ENCODE measurements at places on chromosomes 3 and 15.

GRCh38 chr3:100682056-100682853, 27.0 kb upstream of the TFG start:
- DNase-seq: no peak

DNA sequence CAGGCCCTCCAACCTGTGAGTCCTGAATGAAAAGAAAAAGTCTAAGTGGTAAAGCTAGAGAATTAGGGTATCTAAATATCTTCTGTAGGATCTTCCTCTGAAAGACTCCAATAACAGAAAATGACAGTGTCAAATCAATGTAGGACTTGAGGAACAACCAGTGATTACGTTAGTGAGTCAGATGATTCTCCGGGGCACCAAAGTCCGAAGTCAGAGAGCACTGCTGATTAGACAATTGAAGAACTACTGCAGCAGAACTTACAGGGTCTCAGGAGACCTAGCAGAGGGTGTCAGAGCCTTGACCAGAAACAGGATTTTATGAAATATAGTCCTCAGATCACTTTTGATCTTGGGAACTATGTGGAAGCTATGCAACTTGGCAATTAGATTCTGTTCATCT, 605.8 kb downstream of the EPHA3 start:
- DNase-seq: no peak

DNA sequence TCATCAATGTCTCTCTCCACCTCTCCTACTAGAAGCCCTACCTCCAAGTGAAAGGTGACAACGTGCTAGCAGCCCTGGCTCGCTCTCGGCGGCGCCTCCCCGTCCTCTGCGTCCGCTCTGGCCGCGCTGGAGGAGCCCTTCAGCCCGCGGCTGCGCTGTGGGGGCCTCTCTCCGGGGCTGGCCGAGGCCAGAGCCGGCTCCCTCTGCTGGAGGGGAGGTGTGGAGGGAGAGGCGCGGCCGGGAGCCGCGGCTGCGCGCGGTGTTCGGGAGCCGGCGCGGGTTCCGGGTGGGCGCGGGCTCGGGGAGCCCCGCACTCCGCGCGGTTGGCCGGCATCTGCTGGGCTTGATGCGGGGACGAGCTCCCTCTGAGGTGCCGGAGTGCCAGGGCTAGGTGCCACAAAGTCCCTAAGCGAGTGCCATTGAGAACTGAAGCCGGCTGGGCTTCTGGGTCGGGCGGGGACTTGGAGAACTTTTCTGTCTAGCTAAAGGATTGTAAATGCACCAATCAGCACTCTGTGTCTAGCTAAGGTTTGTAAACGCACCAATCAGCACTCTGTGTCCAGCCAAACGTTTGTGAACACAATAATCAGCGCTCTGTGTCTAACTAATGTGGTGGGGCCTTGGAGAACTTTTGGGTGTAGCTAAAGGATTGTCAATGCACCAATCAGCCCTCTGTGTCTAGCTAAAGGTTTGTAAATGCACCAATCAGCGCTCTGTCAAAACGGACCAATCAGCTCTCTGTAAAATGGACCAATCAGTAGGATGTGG, 84.8 kb upstream of the ARRDC4 start:
- DNase-seq: no peak

DNA sequence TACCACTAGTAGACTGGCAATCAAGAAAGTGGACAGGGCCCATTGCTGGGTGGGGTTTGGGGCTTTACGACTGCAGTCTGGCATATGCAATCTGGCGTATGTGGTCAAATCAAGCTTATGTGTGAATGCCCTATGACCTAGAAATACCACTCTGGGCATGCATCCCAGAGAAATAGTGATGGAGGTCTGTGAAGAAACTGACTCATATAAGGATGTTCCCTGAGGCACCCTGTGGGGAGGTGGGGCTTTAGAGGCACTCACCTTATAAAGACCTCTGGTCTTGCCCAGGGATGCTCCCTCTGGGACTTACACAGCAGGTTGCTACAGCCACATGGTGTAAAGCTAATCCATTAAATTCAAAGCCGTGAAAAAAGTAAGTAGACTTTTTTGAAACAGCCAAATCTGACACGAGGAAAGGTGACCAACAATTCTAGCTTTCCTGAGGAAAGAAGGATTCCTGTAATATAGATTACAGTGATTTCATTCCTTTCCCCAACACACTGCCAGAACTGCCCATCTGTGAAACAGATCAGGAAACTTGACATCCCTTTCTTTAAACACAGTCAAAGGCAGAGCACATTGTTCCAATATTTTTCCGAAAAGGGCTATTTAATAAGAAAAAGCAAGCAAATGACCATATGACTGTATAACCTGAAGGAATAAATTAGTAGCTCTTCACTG, 13.6 kb downstream of the RARRES1 start:
- DNase-seq: no peak

- no peak for DNase-seq
Measured at GRCh38 chr3:3189102-3189727, 9.7 kb upstream of the CRBN start.

GRCh38 chr3:31180274-31180673, 285.8 kb upstream of the GADL1 start:
- no peak for DNase-seq

DNA sequence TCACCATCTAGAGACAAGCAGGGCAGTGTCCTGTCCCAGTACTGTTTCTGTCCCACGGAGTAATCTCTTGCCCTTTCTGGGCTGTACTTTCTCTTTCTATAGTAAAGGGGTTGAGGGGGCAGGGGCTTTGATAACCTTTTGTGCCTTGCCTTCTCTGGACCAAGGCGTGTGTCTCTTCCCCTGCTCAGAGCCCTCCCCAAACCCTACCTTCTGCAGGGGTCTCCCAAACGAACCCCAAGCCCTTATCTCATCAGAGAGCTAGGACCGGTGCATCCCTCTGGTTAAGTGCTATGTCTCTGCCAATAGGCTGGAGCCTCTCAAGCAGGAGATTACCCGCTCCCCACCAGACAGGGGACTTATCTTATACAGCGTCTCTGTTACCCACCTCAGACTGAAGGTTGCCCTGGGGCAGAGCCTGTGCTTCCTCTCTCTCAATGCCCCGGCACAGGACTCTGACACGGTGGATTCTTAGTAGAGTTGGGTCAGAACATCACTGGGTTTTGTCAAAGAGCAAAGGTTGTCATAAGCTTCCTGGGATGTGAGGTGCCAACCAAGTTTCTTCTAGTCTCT, 2.9 kb downstream of the PLEKHO2 start:
- DNase-seq: no peak

- DNase-seq: no peak
Measured at GRCh38 chr3:127585813-127586413, 4.6 kb downstream of the TPRA1 start.

GRCh38 chr15:83015361-83015760, 3.9 kb upstream of the C15orf40 start:
- no peak for DNase-seq

GRCh38 chr15:99413955-99414754, 151.6 kb upstream of the MEF2A start:
- no peak for DNase-seq

DNA sequence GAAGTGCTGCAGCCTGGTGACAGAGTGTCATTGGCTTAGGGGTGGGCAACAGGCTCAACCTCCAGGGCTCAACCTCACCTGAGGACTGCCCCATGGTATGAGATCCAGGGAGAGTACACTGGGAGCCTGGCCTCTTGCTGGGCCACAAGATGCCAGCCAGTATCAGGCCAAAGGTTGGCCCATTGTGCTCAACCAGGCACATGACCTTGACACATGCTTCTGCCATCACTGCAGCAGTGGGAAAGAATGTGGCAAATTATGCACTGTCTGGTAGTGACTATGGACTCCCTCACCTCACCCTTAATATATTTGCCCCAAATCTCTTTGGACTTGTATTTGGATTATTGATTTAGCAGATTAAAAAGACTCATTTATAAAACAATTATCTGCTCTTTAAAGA, 233.9 kb upstream of the GOLGA6L4 start:
- no peak for DNase-seq

DNA sequence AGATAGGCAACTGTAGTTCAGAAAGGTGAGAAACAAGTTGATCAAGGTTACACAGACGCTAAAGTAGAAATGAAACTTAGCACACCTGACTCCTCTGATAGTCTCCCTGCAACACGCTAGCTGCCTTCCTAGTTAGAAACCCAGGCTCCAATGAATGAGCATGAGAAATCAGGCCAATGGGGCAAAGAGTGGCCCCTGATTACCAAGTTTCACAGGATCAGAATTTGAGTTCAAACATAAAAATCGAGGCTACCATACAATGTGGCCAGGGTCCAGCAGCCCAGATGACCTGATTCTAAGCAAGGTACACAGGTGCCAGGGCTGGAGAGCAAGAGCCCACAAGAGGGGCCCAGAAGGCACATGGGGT, 7.7 kb downstream of the PLD1 start:
- DNase-seq: no peak

GRCh38 chr15:31974855-31975829, 55.2 kb upstream of the CHRNA7 start:
- DNase-seq: peak; percentile 8

GRCh38 chr15:37034392-37034791, 66.0 kb downstream of the MEIS2 start:
- no peak for DNase-seq

DNA sequence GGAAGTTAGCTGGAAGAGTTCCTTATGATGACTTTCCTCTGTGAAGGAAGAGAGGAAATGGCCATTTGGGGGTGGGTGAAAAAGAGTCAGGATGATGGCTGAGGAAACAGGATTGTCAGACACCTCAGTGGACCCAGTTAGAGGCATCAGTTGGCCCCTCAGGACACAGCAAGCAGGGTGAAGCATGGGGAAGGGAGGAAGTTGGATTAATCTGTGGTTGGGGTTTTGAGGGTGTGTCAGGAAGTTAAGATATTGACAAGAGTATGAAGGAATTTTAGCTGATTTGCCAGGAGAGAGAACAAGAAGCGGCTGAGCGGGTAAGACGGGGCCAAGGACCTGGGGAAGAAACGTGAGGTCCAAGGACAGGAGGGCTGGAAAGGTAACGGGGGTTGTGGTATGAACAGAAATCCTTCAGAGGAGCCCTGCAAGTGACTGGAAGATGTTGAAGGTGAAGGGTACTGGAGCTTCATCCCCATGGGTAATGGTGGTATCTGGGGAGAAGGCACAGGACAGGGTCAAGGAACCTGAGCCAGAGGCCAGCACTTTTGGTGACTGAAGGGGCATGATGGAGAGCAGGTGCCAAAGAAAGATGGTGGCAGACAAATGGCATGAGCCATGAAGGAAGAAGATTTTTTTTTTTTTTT, 2.7 kb downstream of the UQCC5 start:
- DNase-seq: no peak

GRCh38 chr3:133884054-133884886, 11.4 kb downstream of the RAB6B start:
- DNase-seq: no peak

DNA sequence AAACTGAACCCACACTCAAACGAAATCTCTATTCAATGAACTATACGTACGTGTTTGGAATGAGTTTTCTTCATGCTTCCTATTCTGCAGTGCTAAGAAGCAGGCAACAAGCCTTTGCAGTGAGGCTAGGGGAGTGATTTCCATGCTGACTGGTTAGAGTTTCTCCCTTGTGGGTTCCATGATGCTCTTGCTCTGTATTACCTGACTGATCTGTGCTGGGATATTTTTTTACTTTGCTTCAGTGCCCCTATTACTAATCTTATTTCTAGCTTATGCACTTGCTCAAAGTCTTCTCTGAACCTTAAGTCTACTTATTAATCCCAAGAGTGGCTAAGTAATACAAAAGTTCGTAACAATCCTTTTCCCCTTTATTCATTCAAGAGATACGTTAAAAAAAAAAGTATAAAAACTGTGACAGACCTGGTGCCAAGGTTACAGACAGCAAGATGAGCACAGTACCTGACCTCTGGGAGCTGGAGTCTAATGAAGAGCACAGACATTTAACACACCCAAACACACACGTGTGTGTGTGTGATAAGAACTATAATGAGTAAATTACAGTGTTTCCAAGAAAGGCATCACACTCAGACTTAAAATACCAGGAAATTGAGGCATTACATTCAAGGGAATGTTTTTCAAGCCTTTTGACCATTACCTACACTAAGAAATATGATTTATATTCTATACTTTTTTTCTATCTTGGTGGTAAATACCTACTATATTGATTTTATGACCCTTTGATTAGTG, 50.5 kb upstream of the FBN1 start:
- DNase-seq: no peak

GRCh38 chr15:99014803-99015697, 7.5 kb upstream of the PGPEP1L start:
- no peak for DNase-seq

GRCh38 chr3:61572879-61573278, 11.5 kb downstream of the PTPRG start:
- no peak for DNase-seq

DNA sequence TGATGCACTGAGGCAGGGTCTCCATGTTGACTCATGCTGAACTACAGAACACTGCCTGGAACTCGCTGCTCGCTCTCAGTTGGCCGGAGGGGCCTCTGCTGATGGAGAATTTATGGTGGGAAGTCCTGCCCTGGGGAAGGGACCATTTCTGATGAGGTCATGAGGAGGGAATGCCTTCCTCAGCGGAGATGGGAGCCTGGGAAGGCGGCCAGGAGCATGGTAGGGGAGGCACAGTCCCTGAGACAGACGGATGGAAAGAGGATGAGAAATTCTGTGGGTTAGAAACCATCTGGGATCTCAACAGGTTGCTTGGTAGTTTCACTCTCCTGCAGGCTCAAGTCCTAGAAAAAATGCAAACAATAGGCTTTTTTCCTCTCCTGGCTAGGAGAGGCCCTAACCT, 56.8 kb upstream of the TPM1 start:
- DNase-seq: no peak

DNA sequence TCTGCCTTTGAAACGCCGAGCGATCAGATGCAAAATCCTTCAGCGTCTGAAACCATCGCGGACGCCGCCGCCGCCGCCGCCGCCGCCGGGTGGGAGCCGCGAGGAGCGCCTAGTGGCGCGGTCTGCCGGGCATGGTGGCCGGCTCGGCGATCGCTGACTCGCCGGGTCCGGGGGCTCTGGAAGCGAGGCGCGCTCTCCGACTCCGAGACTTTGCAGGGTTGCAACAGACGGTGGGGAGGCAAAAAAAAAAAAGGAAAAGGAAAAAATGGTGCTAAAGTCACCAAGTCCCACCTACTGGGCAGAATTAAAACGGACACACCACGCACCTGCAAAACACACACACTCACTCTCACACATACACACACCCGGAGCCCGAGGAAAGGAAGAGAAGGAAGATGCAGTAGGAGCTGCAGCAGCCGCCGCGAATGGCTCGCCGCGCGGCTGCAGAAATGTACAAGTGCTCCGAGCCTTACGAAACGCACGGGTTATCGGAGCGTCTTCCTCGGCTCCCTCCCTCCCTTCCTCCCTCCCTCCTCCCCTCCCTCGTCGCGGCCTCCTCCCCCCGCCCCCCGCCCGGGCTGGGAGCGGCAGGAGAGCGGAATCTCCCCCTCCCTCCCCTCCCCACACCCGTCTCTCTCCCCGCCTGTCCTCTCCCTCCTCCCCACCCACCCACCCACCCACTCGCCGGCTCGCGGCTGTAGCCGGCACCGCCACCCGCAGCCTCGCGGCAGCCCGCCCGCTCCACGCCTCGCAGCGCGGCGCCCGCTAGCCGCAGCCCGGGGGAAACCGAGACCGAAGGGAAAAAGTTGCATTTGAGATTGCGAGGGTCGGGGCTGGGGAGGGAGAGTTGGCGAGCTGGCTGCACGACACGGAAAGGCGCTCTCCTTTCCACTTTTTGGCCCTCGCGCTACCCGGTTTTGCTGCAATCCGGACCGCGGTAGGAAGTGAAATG, at the start of gene NTRK3:
NTRK3 (minus strand) TSS at position 461 of the 952 bp plus-strand sequence. CDS start 586 bp downstream, outside the sequence.
- DNase-seq: peak; percentile 8

GRCh38 chr15:35150361-35150760, 65.3 kb upstream of the NANOGP8 start:
- no peak for DNase-seq

Data from NCI-H1417 treated with DMSO at 0.1 percent for 48 hours (cell line).